ENCODE measurements at places on chromosomes 5 and 9. TPM values are rescaled to one million over a fixed set of nuclear protein-coding genes. Genes with fewer than 3 reads are reported as not detected.

RNF183 gene
- not detected for total RNA-seq

DRD1 gene
- total RNA-seq = 2.6 TPM

IL4 gene
- not detected for total RNA-seq

DBH gene
- total RNA-seq = not detected

NUDT12 gene
- total RNA-seq = 15.4 TPM

PLCXD3 gene
- 1.3 TPM for total RNA-seq

GRM6 gene
- total RNA-seq = not detected

Measured in fibroblast of lung (primary cell).